ENCODE measurements at places on chromosomes 12 and 14. TPM values are rescaled to one million over a fixed set of nuclear protein-coding genes. Genes with fewer than 3 reads are reported as not detected.

The PTPRB gene
- 18.4 TPM for total RNA-seq

DNA sequence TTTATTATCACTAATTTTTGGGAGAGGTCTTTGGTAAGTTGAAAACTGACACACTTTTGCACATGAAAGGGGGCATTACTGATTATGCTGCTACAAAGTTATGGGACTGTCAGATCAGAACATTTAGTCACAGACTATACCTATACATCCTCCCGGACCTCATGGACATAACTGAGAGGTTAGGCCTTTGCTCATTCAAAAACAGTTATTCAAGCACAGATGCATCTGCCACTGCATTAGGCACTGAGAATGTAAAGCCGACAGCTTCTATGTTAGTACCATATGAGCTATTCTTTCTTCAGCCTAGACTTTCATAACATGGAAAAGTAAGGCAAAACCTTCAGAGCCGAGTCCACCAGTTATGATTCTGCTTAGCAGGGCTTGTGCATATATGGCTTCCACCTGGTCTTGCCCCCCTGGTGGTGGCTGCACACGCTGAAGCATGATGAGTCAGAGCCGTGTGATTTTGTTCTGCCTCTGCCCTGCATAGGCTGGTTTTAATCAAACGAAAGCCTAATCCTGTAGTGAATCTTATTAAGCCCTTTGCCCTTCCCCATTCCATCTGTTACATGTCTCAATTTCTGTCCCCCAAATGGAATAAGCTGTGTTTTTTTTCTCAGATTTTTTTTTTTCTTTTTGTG, 21.8 kb upstream of the RNU6-8 start:
- no peaks in the 10 kb centered on the region for H3K27me3 ChIP-seq
- no peak for DNase-seq
- no peaks in the 10 kb centered on the region for H3K4me1 ChIP-seq
- no peak overlapping the region for H3K4me3 ChIP-seq
- no peak overlapping the region for H3K27ac ChIP-seq

GRCh38 chr12:115374480-115375185, 690.7 kb upstream of the TBX3 start:
- H3K4me3 ChIP-seq: no peak overlapping the region
- peak overlapping the region; percentile 48 for H3K27ac ChIP-seq
- no peaks in the 10 kb centered on the region for H3K4me1 ChIP-seq
- H3K36me3 ChIP-seq: no peaks in the 10 kb centered on the region

The KITLG gene
- total RNA-seq: 26.5 TPM

DNA sequence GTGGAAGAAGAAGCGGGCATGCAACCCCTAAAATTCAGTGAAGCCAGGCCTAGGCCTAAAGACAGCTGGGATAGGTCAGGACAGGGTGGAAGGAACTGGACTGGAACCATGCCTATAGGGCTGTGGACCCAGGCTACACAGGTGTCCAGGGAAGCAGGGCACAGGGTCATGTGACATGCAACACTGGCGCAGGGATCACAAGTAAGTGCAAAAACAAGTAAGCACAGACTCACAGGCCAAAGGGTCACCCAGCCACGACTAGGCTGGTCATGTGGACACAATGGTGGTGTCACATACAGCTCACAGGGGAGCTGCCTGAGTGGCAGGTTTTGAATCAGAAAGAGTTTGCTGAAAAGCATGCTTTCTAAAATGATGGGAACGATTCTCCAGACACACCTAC, 195.7 kb downstream of the SPTSSA start:
- no peaks in the 10 kb centered on the region for H3K36me3 ChIP-seq
- H3K4me3 ChIP-seq: no peak overlapping the region
- H3K4me1 ChIP-seq: no peaks in the 10 kb centered on the region
- no peak for DNase-seq

The OR11G2 gene
- total RNA-seq: not detected

GRCh38 chr12:104599272-104600035, 142.7 kb downstream of the CHST11 start:
- H3K36me3 ChIP-seq: no peaks in the 10 kb centered on the region
- no peaks in the 10 kb centered on the region for H3K4me1 ChIP-seq
- H3K27me3 ChIP-seq: no peaks in the 10 kb centered on the region
- DNase-seq: no peak
- H3K27ac ChIP-seq: no peak overlapping the region

DNA sequence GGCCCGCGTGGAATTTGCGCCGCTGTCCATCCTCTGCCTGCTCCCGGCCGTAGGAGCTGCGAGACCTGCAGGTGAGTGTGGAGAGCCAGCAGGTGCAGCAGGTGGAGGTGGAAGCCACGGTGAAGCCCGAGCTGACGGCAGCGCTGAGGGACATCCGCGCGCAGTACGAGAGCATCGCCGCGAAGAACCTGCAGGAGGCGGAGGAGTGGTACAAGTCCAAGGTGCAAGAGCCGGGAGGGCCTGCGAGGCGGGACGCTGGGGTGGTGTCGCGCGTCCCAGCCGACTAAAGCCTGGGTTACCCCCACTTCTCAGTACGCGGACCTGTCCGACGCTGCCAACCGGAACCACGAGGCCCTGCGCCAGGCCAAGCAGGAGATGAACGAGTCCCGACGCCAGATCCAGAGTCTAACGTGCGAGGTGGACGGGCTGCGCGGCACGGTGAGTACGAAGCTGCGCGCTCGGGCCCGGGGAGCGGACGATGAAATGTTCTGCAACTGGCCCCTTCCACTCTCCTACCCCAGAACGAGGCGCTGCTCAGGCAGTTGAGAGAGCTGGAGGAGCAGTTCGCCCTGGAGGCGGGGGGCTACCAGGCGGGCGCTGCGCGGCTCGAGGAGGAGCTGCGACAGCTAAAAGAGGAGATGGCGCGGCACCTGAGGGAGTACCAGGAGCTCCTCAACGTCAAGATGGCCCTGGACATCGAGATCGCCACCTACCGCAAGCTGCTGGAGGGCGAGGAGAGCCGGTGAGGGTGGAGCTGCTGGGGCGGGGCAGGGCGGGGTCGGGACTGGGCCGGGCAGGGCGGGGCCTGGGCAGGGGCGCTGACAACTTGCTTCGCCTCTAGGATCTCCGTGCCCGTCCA, 2.1 kb downstream of the PRPH start:
- H3K4me3 ChIP-seq: peak overlapping the region; percentile 62
- peaks cover 11% of the 10 kb centered on the region for H3K27me3 ChIP-seq
- H3K4me1 ChIP-seq: peaks cover 7% of the 10 kb centered on the region
- no peaks in the 10 kb centered on the region for H3K36me3 ChIP-seq
- no peak overlapping the region for H3K27ac ChIP-seq

- no peak for DNase-seq
- H3K4me3 ChIP-seq: no peak overlapping the region
- no peak overlapping the region for H3K27ac ChIP-seq
- H3K4me1 ChIP-seq: no peaks in the 10 kb centered on the region
- no peaks in the 10 kb centered on the region for H3K36me3 ChIP-seq
Measured at GRCh38 chr14:89720741-89721729, 233.5 kb downstream of the EFCAB11 start.

DNA sequence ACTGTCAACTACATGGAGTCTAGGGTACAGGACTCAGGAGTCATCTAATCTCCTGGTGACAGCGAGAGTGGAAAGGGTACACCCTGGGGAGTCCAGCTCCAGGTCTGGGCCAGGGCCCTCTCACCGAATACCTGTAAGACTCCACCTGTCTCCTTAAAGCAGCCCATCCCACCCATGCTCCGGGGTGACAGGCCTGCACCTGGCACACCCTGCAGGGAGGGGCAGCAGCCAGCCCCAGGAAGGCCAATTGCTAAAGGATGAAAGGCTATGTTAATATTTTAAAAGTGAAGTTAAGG, 45.5 kb downstream of the STX2 start:
- DNase-seq: no peak
- no peak overlapping the region for H3K27ac ChIP-seq
- H3K36me3 ChIP-seq: no peaks in the 10 kb centered on the region
- H3K4me1 ChIP-seq: no peaks in the 10 kb centered on the region

- DNase-seq: no peak
- no peak overlapping the region for H3K4me3 ChIP-seq
Measured at GRCh38 chr12:110176745-110177144, 52.6 kb downstream of the IFT81 start.

- H3K27ac ChIP-seq: no peak overlapping the region
- no peak for DNase-seq
- no peaks in the 10 kb centered on the region for H3K36me3 ChIP-seq
- H3K27me3 ChIP-seq: no peaks in the 10 kb centered on the region
- H3K4me1 ChIP-seq: no peaks in the 10 kb centered on the region
Measured at GRCh38 chr12:115147916-115148315, 463.9 kb upstream of the TBX3 start.

The OVCH1 gene
- 0.44 TPM for total RNA-seq

DNA sequence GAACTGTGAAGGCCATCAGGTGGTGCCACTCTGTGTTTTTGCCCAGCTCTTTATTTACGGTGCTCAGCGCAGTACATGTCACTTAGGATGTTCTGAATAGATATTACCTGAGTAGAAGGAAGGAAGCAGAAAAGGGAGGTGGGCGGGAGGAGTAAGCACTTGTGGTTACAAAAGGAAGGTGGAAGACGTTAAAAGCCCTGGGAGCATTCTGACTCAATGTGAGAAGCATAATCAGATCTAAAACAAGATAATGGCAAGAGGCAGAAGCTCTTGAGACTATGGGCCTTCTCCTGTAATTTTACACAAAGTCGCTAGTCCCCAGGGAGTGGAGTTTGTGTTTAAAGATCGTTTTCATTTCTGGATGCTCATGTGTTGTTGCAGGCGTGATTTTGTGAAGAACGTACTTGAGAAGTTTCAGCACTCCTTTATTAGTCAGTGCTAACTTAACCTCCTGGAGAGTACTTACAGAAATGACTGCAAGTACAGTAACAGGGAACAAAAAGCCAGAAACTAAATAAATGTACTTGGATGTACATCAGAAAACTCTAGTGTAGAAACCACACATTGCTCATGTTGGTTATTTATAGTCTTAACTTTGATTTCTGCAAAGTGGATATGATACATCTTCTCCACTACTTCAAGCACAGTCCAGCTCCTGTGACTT, 1523.5 kb downstream of the AACS start:
- no peak overlapping the region for H3K4me3 ChIP-seq
- H3K36me3 ChIP-seq: no peaks in the 10 kb centered on the region
- no peaks in the 10 kb centered on the region for H3K27me3 ChIP-seq
- no peaks in the 10 kb centered on the region for H3K4me1 ChIP-seq
- DNase-seq: no peak
- no peak overlapping the region for H3K27ac ChIP-seq

- DNase-seq: no peak
- H3K4me3 ChIP-seq: no peak overlapping the region
- no peak overlapping the region for H3K27ac ChIP-seq
- no peaks in the 10 kb centered on the region for H3K36me3 ChIP-seq
Measured at GRCh38 chr14:91277546-91278382, 33.3 kb upstream of the GPR68 start.

GRCh38 chr12:5396541-5396940, 35.4 kb upstream of the NTF3 start:
- no peaks in the 10 kb centered on the region for H3K36me3 ChIP-seq
- H3K4me3 ChIP-seq: no peak overlapping the region
- H3K4me1 ChIP-seq: no peaks in the 10 kb centered on the region
- DNase-seq: no peak
- no peaks in the 10 kb centered on the region for H3K27me3 ChIP-seq

The FSCB gene
- 1.6 TPM for total RNA-seq
